Activated gamma-delta T cell (primary cell): ENCODE measurements at places on chromosomes 11 and 22.

- no peak for DNase-seq
Measured at GRCh38 chr22:42432818-42433217, 615 bp upstream of the NFAM1 start.

DNA sequence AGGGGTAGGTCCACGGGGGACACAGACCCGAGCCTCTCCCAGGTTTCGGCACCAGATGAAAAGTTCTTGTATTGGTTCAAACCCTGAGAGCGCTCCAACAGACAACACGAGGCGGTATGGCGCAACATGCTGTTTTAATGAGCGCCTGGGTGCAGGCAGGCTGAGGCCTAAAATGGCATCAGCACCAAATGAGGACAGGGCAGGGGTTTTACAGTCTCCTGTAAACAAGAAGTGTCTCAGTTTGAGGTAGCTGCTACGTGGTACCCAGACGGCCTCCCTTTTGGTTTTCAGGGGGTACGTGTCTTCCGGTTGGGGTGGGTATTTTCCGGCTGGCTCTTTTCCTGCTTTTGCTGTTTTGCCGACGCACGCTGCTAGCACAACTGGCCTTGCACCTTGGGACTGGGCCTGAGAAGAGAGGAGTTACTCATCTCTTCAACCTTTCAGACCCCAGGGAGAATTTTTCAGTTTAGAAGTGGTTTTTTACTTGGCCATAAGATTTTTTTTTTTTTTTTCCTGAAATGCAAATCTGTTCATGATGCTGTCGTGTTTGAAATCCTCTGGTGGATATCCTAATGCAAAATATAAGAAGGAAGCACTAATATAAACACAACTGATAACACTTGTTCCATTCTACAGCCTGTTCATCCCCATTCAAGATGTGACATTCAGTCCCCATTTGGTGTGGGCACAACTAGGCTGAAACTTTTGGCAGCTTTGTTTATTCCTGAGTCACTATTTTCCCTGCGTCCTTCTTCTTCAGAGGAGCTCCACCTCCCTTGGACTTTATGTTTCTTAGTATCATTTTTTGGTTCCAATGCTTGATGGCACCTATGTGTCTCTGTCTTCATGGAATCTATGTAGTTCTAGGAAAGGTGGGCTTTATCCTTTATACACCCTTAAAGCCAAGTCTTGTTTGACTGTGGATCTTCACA lies 6.5 kb downstream of the PPFIBP2 start:
- DNase-seq, result no peak

- no peak for DNase-seq
Measured at GRCh38 chr11:29634244-29634643, 382.6 kb downstream of the KCNA4 start.

DNA sequence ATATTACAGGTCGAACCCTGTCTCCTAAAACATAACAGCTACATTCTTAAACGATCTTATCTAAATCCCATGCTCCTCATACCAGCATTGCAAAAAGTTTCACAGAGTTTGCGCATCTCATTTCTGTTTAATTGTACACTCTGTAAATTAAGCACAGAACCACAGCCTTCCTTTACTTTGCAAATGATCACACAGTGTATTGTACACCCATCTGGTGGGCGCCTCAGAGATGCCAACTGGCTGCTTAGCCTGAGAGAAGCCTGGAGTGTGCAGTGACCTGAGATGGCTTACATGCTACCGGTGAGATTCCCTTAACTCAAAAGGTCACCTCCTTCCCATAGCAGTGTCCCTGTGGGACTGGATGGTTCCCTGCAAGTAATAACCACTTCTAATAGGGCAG lies 1077.3 kb downstream of the OPCML start:
- no peak for DNase-seq

DNA sequence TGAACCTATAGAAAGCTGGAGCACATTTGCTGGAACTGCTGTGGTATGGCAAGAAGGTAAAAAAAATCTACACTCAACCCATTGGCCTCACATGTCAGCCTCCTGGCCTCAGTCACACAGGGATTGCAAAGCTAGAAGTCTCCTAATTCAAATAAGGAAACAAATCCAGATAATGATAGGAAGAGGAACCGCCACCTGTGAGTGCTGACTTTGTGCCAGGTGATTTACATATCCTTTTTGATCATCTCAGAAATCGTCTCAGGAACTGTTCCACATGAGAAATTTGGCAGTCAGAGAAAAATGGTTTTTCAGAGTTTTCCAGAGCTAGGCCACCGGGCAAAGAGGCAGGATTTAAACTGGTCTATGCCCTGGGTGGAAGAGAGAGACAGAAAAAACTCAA lies 986 bp downstream of the NLRP10 start:
- DNase-seq, result no peak

DNA sequence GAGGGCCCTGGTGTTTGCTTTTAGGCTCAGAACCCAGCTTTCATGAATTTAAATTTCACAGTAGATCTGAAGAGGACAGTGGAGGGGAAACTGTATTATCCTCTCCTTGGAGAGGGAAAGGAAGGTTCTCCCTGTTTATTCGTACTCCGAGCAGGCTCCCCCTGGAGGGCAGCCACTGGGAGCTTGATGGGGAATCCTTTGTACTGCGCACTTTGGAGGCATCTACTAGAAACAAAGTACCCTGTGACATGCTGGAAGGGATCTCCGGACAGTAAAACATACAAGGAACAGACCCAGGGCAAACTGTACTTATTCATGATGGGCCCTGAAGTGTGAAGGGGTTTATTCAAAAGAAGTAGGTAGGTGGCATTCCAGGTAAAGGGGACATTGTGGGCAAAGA lies 27.2 kb downstream of the NAV2 start:
- no peak for DNase-seq

GRCh38 chr11:7573558-7574296 lies 59.9 kb downstream of the PPFIBP2 start:
- DNase-seq, result no peak

- no peak for DNase-seq
Measured at GRCh38 chr11:122115524-122116379, at the start of gene BLID. TSS of gene BLID (minus strand) at chr11:122116215. CDS start at chr11:122115922, 293 bp downstream.

GRCh38 chr11:28704801-28705200 lies 596.6 kb downstream of the METTL15 start:
- no peak for DNase-seq

GRCh38 chr22:47056776-47057470 lies 294.5 kb downstream of the TBC1D22A start:
- DNase-seq, result no peak

GRCh38 chr11:71986131-71986530 lies 12.6 kb upstream of the IL18BP start:
- DNase-seq, result no peak

GRCh38 chr11:132604431-132604830 lies 927.9 kb downstream of the OPCML start:
- no peak for DNase-seq

GRCh38 chr11:127119356-127119755 lies 118.8 kb upstream of the KIRREL3 start:
- no peak for DNase-seq
